Esophagus squamous epithelium (tissue), 5 donors: ENCODE measurements at places on chromosomes 3 and 15.

GRCh38 chr15:66766282-66767230 is 64.5 kb downstream of the SMAD6 start:
- DNase-seq: no peak

GRCh38 chr15:70260580-70260979 is 162.9 kb upstream of the TLE3 start:
- DNase-seq: no peak

- DNase-seq: no peak
Measured at GRCh38 chr15:70276401-70276800, 178.7 kb upstream of the TLE3 start.

DNA sequence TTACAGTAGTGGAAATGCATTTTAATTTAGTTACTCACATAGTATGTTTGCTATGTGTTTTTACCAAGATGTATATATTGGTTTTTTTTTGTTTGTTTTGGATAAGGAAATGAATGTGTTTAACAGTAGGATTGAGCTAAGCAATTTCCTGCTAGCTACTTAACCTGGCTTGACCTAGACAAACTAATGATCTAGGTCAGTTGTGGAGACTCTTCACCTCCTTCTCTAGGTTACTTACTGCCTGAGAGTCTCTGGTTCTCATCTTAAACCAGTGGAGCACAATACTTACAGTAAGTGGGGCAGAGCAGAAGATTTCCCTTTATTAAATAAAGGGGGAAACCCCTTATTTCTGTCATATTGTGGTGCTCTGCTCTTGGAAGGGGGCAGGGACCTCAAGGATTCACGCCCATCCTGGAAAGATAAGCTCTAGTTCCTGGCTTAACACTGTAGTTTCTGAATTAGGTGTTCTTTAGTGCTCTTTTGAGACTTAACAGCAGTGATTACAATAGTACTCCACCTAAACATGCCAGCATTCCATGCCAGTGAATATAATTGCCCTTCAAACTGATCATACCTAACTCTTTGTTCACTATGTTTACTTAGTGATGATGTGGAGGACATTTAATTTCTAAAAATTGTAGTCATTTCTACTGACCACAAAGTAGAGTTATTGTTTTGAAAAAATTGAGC is 79.9 kb downstream of the UBP1 start:
- no peak for DNase-seq

- DNase-seq: no peak
Measured at GRCh38 chr3:52820736-52821135, 9.7 kb downstream of the ITIH4 start.

DNA sequence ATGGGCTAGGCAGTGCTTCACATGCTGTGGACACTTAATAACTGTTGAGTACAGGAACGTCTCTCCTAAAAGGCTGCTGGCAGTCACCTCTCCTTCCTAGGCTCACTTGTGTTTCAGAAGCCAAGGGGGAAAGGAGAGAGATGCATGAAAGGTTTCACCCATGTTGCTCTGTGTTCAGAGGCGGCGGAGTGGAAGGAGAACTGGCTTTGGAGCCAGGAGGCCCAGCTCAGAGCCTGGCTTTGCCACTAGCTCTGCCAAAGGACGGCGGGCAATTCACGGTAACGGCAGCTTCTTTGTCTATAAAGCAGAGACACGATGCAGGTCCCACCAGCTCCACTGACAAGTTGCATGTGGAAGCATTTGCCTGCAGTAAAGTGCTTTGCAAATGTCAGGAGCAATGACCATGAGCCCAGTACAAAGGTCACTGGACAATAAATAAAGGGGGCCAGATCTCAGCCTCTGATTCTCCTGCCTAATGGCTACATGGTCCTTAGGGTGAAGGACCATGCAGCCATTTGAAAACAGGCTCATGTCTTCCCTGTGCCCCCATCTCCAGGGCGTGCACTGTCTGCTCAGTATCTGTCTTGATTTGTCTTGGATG is 171.7 kb upstream of the TLE3 start:
- DNase-seq: no peak

DNA sequence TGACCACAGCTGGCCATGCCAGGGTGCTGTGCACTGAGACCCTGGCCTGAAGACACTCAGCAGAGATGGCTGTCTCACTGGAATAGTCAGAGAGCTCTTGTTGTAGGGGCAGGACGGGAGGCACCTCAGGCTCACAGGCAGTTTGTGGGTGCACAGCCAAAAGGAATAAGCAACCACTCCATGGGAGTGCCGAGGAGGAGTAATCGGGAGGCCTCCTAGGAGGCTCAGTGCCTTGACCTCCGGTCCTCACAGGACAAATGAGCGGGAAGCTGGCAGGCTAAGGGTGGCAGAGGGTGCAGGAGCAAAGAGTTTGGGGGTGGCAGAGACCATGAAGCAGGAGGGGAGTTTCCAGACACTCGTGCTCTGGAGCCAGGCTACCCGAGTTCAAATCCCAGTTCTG is 81.7 kb downstream of the SMAD6 start:
- no peak for DNase-seq

- no peak for DNase-seq
Measured at GRCh38 chr15:74392451-74392830, 25.0 kb upstream of the CYP11A1 start.

DNA sequence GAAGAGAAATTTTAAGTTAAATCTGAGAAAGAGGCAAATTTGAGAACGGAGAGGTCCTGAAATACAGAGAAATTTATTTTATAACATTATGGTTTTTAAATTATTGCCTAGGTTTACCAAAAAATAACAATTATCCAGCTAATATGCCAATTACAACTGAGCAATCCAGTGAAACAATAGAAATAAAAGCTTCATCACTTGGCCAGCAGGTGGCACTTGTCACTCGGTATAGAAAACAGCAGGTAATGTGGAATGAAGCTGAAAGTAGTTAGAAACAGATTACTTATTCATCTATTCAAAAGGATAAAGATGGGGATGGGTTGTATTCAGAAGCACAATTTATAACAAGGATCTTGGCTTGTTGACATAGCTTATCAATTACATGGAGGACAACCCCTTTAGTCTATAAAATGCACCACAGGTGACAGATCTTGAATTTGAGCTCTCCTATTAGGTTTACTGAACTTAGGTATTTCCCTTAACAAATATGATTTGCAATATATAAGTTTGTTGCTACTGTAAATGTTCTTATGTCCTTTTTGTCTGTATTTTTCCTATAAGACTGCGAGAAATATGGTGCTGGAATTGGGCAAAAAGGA is 70.1 kb upstream of the GUCA1C start:
- DNase-seq: no peak

DNA sequence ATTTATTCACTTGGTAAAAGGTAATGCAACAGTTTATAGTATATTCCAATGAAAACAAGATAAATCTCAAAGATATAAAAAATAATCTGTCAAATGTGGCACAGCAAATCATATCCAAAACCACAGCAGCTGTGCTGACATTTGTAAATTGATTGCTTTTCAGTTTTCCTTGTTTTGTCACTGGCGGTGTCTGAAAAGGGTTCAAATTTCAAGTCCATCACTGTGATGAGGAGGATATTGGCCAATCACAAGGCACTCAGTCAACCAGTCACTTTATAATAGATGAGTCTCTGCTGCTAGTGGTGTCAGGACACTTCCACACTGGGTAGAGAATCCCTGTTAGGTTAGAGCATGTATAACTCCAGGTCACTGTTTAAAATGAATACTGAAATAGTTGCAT is 154.8 kb downstream of the SLC9A9 start:
- no peak for DNase-seq

- DNase-seq: no peak
Measured at GRCh38 chr15:51855612-51856011, 26.2 kb downstream of the TMOD3 start.

DNA sequence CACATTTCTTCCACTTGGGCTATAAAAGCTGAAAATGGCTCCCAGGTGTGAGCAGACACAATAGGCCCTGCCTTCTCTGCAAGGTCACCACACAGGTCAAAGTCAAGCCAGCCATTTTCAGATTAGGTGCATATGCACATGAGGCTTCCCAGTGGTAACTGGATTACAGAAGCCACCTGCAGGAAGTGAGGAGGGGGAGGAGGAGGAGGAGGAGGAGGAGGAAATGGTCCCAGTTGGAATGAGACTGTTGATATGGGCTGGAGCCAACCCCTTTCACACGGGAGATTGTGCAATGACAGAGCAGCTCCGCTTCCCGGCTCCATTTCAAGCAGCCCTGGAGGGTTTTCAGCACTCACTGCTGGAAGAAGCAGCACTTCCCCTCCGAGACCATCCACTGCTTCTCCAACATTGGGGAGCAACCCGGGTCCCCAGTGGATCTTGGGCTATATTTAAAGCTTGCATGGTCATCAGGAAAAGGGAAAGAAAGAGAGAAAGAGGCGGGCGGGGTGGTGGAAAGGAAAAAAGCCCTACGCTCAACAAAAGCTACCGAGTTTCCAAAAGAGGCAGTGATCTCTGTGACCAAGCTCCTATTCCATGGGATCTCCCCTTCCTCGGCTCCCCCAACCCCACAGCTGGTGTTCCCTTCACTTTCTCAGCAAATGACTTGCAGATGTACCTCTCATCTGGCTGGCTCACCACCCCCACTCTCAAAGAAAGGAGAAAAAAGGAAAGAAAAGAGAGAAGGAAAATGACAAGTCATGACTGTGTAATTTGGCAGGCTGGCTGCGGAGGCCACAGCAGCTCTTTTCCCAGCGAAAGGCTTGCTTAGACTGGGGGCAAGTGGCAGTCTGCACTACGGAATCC is 58.3 kb downstream of the LRIG1 start:
- no peak for DNase-seq
